ENCODE measurements at places on chromosomes 13 and 19.

DNA sequence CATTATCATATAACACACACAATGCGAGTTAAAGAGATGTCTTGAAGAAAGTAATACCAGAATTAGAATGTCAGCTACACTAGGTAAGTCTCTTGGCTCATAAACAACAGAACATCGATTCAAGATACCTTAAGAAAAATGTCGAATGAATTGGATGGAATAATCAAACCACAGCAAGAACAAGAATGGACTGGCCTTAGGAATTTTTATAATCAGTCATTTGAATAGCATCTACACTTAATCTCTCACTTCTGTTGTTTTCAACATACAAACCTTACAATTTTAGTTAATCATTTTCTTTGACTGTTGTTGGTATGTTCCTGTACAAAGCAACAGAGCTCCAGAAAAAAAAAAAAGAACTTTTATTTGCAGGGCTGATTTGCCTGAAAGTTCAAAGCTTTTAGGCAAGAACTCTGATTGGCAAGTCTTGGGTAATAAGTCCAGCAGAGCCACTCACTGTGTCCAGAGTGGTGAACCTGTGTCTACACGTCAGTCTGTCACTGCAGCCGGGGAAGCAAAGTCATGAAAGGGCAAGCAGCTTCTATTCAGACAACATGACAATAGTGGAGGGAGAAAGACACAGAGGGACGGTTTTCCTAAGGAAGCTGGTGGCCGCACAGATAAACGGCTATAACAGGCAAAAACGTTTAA, 1026.1 kb upstream of the MIR17HG start:
- no peak for DNase-seq

DNA sequence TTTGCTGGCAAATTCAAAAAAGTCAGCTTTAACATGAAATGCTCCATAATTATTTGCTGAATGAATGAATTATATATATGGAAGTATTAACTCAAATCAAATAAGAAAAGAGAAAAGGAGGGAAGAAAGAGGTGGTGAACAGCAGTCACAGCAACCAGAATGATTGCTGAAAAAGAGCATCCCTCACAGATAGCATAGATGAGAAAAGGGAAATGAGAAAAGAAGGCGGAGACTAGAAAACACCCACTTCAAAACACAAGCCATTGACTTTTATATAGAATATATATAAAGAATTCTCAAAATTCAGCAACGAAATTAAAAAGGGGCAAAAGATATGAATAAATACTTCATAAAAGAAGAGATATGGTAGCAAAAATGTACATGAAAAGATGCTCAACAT, 75.2 kb downstream of the CAB39L start:
- DNase-seq = no peak

GRCh38 chr13:114315074-114315785, 927 bp downstream of the CHAMP1 start:
- no peak for DNase-seq

DNA sequence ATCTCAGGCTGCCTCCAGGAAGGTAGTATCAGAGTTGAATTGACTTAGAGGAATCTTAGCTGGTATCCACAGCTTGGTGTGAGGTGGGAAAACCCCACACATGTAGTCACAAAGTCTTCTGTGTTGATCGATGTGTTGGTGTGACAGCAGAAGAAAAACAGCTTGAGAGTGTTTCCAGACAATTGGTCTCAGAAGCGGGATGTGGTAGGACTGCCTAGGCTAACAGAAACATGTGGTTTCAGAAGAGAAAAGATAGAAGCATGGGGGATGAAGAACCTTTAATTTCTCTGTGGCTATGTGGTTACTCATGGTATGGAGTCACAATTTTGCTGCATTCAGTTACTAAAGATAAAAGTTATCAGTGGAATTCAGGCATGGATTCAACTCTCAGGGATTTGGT, 134.7 kb upstream of the SLITRK5 start:
- DNase-seq = no peak

GRCh38 chr19:54425382-54425723, 10.1 kb downstream of the TTYH1 start:
- no peak for DNase-seq

GRCh38 chr13:104270731-104271130, 1204.5 kb upstream of the SLC10A2 start:
- DNase-seq = no peak

- no peak for DNase-seq
Measured at GRCh38 chr19:10006752-10007323, 3.5 kb downstream of the COL5A3 start.

DNA sequence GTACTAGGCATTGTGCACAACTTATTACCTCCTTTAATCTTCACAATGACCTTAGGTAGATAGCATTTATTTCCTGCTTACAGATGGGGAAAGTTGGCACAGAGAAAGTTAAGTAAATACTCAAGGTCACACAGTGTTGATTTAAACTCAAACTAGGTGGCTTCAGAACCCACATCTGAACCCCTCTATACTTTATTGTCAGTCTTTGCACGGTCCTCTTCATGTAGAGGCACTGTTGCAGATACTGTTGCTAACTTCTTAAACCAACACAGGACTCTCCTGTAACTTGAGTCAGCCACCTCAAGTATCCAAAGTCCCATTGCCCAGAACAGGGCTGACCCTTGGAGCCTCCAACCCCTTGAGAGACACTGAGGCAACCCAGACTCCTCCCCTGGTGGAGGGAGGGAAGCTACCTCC, 48.8 kb downstream of the FRY start:
- DNase-seq = no peak

DNA sequence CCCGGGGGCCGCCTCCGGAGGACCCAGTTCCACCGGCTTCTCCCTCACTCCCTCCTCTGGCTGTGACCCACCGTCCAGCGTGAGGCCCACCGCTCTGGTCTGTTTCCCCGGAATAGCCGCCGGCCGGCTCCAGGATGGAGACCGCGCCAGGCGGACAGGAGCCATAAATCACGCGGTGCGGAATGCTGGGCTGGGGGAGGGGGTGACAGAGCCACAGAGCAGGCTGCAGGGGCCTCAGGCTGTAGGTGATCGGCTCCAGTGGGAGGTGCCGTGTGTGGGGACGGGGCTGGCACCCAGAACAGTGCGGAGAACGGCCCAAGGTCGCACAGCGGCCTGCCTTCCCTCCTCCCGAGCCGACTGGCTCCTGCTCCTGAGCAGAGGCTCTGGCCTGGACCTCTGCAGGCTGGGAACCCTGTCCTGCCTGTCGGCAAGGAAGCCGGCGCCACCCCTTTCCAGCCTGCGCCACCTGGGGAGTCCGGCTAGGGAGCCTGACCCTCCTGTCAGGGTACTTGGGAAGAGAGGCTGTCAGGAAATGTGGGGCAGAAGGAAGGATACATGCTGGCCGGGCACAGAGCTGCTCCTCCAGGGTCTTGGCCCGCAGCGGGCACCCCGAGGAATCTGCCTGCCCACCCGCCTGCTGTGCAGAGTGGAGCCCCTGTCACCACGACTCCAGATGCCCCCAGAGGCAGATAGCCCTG, 8.3 kb downstream of the PIAS4 start:
- no peak for DNase-seq

GRCh38 chr13:99968521-99969452, 2.8 kb downstream of the ZIC5 start:
- DNase-seq = no peak

DNA sequence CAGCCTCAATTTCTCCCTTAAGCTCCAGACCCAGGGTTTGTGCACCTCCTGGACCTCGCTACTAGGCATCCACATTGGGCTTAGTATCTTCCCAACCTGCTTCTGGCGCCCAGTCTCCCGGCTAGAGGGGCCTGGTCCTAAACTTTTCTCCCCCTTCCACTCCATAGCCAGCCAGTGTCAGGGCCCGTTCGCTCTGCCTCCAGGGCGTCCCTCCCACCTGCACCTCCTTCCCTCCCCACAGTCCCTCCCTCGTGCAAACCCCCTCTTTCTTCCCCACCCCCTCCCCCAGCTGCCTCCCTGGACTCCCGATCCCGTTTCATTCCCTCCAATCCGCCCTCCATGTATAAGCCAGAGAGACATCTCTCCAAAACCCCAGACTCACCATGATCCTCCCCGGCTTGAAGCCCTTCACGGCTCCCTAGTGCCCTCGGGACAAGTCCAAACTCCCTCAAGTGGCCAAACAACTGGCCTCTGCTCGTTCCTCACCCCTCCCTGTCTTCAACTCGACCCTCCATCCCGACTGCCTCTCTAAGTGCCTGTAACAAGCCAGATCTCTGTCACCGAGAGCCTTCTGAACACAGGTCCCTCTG, 997 bp upstream of the SAMD4B start:
- no peak for DNase-seq

GRCh38 chr13:33283195-33283911, 2.2 kb downstream of the STARD13 start:
- no peak for DNase-seq

- DNase-seq = no peak
Measured at GRCh38 chr13:38283346-38283745, 66.3 kb upstream of the UFM1 start.

DNA sequence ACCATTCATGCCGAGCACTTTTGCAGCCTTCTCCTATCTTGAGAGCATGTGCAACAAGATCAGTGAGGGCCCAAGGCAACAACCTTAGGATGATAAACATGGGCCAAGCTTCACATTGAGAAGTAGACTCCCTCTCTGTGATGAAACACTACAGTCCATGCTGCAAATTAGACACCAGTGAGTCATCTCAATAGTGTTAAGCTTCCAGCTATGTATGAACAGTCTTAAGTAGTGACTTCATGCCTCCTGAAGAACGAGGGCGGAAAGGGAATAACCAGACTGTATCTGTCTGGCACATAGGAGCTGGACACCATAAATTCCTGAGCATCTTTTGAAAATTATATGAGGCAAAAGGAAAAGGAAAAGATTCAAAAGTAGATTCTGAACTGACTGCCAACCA, 309.9 kb upstream of the SLITRK1 start:
- no peak for DNase-seq

DNA sequence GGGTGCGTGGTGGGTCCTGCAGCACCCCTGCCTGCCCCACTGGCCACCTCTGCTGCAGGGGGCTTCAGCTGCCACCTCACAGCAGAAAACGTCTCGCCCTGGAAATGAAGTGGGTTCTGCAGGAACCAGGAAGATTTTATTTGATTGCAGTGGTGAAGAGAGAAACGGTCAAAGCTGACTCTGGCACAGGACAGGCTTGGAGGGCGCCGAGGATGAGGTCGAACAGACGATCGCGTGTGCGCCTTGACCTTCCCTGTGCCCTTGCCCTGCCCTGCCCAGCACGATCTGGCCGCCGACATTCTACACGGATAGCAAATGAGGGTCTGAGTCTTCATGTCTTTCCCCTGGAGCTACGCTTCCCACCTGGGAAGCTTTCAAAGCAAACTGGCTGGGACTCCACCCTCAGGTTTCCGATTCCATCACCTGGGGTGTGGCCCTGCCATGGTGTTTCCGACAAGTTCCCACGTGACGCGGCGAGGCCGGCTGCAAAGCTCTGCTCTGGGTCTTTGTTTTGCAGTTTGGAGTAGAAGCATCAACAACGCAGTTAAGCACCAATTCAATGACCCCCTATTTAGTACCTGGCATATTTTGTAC, 50.3 kb upstream of the TUBGCP3 start:
- no peak for DNase-seq

GRCh38 chr13:44769686-44770085, 193.6 kb upstream of the TSC22D1 start:
- no peak for DNase-seq

- no peak for DNase-seq
Measured at GRCh38 chr19:48866692-48867091, 1.7 kb downstream of the PLEKHA4 start.

- no peak for DNase-seq
Measured at GRCh38 chr13:33217256-33217655, 68.3 kb downstream of the STARD13 start.

GRCh38 chr19:4086411-4086867, 19.7 kb upstream of the ZBTB7A start:
- no peak for DNase-seq

GRCh38 chr13:40660141-40660664, 6.2 kb downstream of the FOXO1 start:
- no peak for DNase-seq

- no peak for DNase-seq
Measured at GRCh38 chr13:106530171-106530851, 5.2 kb downstream of the EFNB2 start.

- no peak for DNase-seq
Measured at GRCh38 chr13:80873589-80873988, 532.7 kb upstream of the SPRY2 start.

- DNase-seq = no peak
Measured at GRCh38 chr13:21546372-21546771, 57.6 kb downstream of the MICU2 start.

DNA sequence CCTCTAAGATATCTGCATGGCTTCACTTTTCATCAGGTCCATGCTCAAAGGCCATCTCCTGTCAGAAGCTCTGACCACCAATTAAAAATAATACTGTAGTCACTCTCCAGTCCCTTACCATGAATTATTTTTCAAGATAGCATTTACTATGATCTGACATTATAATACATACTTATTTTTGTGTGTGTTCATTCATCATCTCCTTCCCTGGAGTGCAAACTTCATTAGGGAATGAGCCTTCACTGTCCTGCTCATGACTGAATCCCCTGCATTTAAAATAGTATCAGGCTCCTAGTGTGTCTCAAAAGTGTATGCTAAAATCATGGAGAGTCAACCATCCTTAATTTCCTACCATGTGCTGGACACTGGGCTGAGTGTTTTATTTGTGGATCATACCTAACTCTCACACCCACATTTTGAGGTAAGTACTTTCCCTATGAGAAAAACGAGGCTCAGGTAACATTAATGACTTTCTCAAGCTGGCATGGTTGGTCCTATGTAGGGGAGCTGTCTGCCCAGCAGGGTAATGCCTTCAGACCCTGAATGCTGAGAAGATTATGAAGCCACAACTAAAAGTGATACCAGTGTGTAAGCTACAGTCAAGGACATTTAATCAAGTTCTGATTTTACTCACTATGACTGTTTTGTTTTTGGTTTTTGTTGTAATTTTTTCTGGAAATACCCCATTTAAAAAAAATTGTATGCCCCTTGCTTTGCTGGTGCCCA, 16.3 kb downstream of the PLA2G4C start:
- no peak for DNase-seq

GRCh38 chr19:28176193-28176592, 1036.8 kb downstream of the UQCRFS1 start:
- no peak for DNase-seq

DNA sequence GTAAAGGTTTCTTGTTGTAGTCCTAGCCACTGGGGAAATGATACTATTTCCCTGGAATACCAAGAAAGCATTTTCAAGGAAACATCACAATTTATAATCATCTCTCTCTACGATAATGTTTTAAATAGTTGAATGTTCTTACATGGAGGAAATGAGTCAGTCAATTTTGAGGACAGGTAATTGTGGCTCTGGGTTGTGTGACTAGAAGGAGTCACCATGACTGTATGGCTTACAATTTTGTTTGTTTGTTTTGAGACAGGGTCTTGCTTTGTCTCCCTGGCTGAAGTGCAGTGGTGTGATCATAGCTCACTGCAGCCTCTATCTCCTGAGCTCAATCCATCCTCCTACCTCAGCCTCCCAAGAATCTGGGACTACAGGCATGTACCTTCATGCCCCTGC, 47.4 kb downstream of the COG3 start:
- no peak for DNase-seq

- DNase-seq = no peak
Measured at GRCh38 chr13:48908381-48909055, 67.2 kb upstream of the FNDC3A start.

- no peak for DNase-seq
Measured at GRCh38 chr13:52862358-52863206, 14.1 kb upstream of the PCDH8 start.

Data from activated CD4-positive, CD25-positive, alpha-beta regulatory T cell (primary cell).